ENCODE measurements at places on chromosomes 2 and 18. TPM values are rescaled to one million over a fixed set of nuclear protein-coding genes. Genes with fewer than 3 reads are reported as not detected.
A peak's percentile ranks its signal among the peaks of the same experiment; 100 is the strongest.

The GKN1 gene
- total RNA-seq: not detected

The TEX44 gene
- not detected for total RNA-seq

The SCN9A gene
- total RNA-seq: 6.1 TPM

The STON1 gene
- total RNA-seq: 10.1 TPM

The CCDC148 gene
- total RNA-seq: 1.3 TPM

The TIGD1 gene
- 7.9 TPM for total RNA-seq

The CROCC2 gene
- total RNA-seq: not detected

The MTCL1 gene
- 62.0 TPM for total RNA-seq

The DYNAP gene
- 0.22 TPM for total RNA-seq

The RRM2 gene
- 215 TPM for total RNA-seq

The NAT8 gene
- not detected for total RNA-seq

The SCN7A gene
- 0.19 TPM for total RNA-seq

The REG3A gene
- not detected for total RNA-seq

The MYO3B gene
- 0.27 TPM for total RNA-seq

The TMSB10 gene
- total RNA-seq: 1,075 TPM

The PSD4 gene
- 1.3 TPM for total RNA-seq

The CRYGD gene
- 0.98 TPM for total RNA-seq

GRCh38 chr2:241003369-241003768 lies 5.0 kb downstream of the SNED1 start:
- no peak for DNase-seq

DNA sequence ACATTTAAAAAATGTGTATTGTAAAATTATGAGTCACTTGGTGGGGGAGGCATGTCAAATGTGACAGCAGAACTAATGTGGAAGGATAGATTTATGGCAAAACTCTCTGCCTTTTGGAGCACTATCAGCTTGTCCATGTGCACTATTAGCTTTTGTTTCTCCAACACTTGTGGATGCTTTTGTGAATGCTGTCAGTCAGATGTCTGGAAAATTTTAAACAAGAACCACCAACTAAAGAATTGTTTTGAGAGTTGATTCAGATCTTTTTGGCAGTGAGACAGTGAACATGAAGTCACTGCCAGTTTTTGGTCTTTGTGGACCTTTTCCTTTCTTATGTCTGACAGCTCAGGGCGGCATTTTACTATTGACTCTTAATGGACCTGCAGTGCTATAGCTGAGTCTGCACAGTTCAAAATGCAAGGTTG lies 72.4 kb downstream of the KIAA1328 start:
- DNase-seq: no peak

DNA sequence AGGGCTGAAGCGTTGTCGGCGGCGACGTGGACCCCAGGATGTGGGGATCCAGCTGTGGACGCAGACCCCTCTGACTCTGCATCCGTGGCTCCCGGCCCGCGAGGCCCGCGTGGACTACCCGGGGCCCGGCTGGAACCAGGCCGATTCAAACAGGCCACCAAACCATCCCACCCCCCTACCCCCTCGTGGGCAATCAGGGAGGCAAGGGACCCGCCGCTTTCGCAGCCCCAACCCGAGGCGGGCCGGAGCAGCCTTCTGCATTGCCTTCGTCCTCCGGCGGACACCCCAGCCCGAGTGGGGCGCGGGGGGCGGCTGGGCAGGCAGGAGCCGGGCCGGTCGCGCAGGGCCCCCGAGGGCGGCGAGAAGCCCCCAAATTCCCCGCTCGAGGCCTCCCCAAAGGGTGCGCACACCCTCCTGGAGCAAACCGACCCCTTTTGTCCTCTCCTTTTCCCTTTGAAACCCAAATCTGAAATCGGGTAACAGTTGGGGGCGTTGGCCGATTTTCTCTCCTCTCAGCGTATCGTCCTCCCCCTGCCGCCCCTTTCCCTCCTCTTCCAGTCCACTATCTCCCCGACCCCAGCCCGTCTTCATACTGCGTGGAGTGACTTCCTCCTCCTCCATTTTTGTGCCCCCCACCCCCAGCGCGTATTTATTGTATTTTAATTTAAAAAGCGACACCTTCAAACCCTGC lies 7.4 kb downstream of the SP9 start:
- peak; percentile 63 for DNase-seq

GRCh38 chr2:215796140-215796855 lies 217.1 kb downstream of the MREG start:
- no peak for DNase-seq

DNA sequence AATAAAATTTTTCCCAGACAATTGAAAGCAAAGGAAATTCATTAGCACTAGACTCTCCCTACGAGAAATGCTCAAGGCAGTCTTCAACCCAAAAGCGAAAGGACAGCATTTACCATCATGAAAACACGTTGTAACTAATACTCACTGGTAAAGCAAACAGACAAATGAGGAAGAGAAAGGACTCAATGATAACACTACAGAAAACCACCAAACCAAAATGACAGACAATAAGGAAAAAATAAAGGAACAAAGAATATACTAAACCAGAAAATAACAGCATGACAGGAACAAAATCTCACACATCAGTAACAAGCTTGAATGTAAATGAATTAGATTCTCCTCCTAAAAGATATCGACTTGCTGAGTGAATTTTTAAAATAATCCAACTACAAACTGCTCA lies 190.7 kb downstream of the NOL4 start:
- no peak for DNase-seq

DNA sequence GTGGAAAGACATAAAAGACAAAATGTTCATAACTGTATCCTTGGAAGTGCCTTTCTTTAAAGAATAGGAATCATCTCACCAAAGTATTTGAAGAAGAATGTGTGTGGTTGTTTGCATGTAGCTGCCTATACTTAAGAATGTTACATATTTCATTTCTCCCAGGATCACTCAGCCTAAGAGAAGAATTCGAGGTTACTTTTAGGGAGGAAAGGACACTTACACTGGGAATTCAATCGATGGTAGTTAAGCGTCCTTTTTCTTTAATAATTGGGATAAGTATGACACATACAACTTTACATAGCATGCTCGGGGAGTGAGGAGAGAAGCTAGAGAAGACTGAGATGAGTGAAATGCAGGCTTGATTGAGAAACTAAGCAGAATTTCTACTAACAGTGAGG lies 22.0 kb upstream of the CYP1B1 start:
- DNase-seq: no peak

DNA sequence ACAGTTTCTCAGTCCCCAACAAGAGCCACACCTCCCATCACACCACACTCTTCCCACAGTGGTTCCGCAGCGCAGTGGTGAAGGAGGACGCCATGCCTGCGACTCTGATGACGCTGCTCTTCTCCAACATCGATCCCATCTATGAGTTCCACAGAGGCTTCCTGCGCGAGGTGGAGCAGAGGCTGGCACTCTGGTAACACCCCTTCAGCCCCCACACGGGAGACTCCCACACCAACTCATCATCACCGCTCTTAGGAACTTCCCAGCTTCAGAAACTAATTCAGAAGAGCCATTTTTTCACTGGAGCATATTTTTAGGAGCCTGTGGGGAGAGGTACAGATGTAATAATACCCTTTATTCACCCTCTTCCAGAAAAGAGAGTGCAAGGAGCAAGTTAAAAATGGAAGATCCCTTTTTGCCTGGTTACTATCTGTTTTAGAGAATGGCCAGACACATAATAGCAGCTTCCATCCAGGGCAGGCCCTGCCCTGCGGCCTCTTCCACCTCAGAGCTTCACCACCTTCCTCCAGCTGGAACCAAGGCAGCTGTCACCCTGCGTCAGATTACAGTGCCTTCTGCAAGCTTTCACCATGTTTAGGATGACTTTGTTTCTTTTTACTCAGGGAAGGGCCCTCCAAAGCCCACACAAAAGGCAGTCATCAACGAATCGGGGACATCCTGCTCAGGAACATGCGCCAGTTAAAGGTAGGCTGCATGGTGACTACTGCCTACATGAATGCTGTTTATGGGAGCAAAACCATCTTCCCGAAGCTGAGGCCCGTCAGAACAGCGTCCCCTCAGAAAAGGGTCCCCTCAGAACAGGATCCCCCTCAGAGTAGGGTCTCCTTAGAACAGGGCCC lies 44.9 kb downstream of the STK25 start:
- DNase-seq: no peak

GRCh38 chr2:8469709-8470493 lies 212.0 kb upstream of the ID2 start:
- no peak for DNase-seq

GRCh38 chr2:240909216-240909974 lies 3.3 kb downstream of the CROCC2 start:
- DNase-seq: no peak

DNA sequence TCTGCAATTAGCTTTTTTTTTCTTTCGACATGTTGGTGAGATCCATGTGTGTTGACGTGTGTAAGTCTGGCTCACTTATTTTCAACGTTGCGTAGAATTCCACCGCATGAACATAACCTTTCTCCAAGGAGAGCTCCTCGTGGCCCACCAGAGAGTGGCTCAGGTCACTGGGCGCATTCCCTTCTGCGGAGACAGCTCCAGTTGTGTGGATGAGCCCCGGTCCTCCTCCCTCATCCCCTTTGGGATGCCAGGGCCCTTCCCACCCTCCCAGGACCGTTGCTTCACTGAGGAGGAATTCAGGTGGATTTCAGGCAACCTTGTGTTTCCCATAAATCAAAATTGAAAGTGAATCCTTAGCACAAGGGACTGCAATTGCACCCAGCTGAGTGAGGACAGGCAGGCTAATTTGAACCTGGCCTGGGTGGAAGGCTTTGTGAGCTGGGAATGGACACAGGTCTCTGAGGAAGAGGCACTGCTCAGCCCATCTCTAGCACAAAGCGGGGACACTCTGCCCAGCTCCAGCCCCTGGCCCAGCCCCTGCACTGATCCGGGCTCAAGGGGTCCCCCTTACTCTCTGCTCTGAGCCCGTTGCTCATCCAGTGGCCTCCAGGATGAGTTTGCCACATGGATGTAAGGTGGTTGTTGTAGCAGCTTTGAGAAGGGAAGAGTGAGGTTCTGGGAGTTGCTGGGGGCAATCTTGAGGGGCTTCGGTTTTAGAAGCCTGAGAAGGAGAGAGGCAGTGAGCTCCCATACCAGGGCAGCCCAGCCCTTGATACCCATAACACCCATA lies 57.8 kb upstream of the HAAO start:
- DNase-seq: no peak

DNA sequence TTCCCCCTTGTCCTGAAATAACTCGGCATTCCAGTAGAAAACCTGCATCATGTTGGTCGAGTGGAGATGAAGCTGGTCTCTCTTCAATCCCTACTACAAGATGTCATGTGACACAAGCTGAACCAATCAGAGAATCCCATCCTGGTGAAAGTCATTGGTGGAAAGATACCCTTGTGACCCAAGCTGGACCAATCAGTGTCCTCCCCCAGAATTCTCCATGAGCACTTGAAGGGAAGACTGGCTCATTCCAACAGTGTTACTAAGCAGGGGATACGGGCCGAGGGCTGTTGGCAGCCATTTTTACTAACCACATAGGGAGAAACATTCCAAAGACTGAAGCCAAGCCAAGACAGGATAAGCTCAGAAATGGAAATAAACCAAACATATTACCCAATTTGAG lies 298.3 kb downstream of the ICOS start:
- no peak for DNase-seq

DNA sequence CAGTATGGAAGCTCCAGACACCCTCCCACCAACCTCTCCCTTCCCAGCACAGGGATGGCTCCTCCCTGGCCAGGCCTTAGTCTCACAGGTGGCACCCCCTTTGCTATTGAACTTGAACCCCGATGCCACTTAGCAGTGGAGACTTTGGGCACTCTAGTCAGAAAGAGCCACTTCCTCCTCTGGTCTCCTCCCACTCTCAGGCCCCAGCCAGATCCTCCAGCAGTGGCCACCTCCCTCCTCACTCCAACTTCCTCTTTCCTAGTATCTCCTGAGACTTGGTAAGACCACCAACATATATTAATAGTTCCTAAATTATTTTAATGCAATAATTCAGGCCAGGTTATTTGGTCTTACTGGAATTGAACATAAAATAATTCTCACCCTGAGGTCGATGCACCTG lies 437.2 kb upstream of the ID2 start:
- no peak for DNase-seq

- DNase-seq: no peak
Measured at GRCh38 chr2:100880730-100881129, 60.8 kb downstream of the NPAS2 start.

- peak; percentile 86 for DNase-seq
Measured at GRCh38 chr2:20378891-20379519, 28.4 kb upstream of the PUM2 start.

DNA sequence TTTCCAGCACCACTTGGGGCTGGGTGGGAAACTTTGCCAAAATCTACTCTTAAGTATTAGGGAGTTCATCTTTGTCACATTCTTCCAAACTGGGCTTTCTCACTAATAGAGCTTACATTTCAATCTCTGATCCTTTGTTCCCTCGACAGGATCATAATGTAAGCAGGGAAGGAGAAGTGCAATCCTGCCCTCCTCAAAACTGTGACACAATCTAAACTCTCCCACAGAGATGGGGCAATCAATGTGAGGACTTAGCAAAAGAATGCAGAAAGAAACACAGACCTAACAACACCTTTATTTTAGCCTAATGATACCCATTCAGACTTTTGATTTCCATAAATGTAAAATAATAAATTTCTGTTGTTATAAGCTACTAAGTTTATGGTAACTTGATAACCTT lies 40.8 kb downstream of the DSEL start:
- no peak for DNase-seq

DNA sequence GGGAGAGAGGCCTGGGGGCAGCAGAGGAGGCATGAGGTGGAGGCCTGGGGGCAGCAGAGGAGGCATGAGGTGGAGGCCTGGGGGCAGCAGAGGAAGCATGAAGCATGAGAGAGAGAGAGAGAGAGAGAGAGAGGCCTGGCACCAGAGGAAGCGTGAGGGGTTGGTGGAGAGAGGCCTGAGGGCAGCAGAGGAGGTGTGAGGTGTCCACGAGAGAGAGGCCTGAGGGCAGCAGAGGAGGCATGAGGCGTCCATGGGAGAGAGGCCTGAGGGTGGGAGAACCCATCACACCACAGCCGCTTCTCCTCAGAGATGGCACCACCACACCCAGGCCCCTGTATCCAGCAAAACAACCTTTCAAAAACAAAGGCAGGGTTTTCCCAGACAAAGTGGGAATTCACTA lies 55.7 kb upstream of the KCNG2 start:
- DNase-seq: no peak

- DNase-seq: no peak
Measured at GRCh38 chr2:169540146-169540545, 30.6 kb downstream of the KLHL41 start.

- no peak for DNase-seq
Measured at GRCh38 chr18:13406049-13406615, 187.6 kb downstream of the LDLRAD4 start.

- no peak for DNase-seq
Measured at GRCh38 chr18:26504831-26505230, 43.5 kb downstream of the KCTD1 start.

DNA sequence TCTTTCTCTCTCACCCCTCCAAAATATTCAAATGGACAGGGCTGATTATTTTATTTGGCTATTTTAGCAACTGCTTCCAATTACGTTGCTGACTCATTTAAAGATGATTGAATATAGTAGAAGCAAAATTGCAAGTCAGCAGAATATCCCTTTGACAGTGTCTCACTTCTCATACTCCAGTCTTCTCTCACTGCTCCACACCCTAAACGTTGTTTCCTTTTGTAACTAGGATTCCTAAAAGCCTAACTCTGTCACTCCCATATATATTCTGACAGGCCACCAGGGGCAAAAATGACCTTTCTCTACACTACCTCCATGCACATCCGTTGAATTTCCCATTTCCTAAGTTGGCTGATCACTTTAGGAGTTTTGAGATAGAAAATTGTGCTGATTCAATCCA lies 351.1 kb downstream of the RND3 start:
- DNase-seq: no peak

GRCh38 chr18:23277399-23277798 lies 142.1 kb downstream of the CABLES1 start:
- no peak for DNase-seq

GRCh38 chr2:217371781-217372213 lies 511.9 kb upstream of the TNP1 start:
- DNase-seq: no peak

All from H1 (cell line).